CD4-positive, alpha-beta T cell treated with Interferon gamma for 1 hour (primary cell): ENCODE measurements at places on chromosomes 1 and 21.

DNA sequence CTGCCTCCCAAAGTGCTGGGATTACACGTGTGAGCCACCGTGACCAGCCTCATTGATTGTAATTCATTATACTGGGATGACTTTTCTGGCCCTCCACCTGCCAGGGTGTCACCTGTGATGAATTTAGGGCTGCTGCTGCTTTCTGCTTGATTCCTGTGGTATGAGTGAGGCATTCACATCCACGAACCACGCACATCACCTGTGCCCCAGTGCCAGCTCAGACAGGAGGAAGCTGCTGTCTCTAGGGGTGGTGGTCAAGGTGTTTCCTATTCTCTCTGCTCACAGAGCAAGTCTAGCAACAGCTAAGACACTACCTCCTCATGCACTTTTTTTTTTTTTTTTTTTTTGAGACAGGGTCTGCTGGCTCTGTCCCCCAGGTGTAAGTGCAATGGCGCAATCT, 12.3 kb upstream of the LDLRAD2 start:
- no peak for DNase-seq

- DNase-seq: no peak
Observed at GRCh38 chr1:202005958-202006357, 4.4 kb upstream of the ELF3 start.

DNA sequence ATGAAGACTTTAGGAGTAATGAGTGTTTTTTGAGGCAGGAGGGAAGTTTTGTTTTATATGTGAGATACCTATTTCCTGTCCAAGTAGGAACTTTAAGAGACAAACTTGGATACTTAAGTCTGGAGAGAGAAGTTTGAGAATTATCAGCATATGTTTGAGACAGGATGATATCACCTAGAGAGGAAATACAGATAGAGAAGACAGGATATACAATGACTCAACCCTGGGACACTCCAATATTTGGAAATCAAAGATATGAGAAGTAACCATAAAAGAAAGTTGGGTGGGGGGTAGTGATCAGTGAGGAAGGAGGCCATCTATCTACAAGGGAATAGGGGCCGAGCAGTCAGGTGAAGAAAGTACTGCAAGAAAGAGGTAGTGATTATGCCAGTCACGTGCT, 6.5 kb downstream of the LCE7A start:
- no peak for DNase-seq

DNA sequence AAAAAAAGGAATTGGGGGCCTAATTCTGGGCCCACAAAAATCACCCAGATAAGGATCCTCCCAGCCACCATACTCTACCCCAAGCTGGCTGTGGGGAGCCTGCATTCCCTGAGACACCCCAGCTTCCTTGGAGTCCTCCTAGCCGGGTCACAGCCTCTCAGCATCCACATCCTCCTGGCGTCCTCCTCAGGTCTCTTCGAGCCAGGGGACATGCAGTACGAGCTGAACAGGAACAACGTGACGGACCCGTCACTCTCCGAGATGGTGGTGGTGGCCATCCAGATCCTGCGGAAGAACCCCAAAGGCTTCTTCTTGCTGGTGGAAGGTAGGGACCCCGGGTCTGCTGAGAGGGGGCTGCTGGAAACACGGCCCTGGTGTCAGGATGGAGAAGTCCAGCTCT, 64.3 kb downstream of the ALPL start:
- DNase-seq: no peak

GRCh38 chr1:43284546-43285110, 753 bp downstream of the C1orf210 start:
- no peak for DNase-seq

DNA sequence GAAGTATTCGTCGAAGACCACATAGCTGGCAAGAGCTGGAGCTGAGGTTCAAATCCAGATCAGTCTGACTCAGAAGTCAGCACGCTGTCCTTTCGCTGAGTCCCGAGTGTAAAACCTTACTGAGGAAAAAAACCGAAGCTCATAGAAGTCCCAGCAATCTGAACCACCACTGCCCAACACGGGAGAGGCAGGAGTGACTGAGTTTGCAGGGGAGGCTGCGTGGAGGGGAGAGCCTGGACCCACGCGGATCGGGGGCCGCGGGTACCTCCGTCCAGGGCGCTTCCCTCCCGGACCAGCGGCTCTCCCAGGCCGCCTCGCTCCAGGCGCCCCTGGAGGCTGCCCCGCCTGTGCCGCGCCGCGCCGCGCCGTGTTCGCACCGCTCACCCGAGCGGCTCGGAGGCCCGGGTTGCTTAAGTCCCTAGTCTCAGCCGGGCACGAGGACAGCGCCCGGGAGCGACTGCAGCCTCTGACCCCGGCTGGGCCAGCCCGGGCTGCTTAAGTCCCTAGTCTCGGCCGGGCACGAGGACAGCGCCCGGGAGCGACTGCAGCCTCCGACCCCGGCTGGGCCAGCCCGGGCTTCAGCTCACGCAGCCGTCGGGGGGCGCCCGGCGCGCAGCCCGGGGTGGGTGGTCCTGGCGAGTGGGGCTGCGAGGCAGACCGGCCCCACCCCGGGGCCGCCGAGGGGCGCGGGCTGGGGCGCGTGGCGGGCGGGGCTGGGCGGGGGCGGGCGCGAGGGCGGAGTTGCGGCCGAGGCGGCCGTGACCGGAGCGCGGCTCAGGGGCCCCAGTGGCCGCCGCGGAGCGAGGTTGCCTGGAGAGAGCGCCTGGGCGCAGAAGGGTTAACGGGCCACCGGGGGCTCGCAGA, at the start of gene ADAMTSL4:
Gene ADAMTSL4, plus strand, starts transcription at position 777 of the 864 bp plus-strand sequence. CDS start 2,881 bp downstream, outside the sequence.
- DNase-seq: no peak

GRCh38 chr1:54940042-54940441, 40.4 kb upstream of the TMEM61 start:
- DNase-seq: no peak

DNA sequence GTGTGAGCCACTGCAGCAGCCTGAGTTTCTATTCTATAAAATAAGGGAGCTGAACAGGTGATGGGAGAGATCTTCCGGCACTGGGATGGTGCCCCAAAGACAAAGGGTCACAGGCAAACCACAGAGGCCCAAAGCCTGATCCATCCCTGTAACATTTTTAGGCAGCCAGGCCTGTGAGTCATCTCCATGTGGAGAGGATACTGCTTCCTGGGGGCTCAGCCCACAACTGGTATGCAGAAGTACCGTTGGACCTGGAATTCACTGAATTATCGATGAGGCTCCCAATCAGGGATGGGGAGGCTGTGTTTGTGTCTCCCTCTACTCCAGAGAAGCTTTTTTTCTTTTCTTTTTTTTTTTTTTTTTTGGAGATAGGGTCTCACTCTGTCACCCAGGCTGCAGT, 48.8 kb upstream of the WASF2 start:
- no peak for DNase-seq

GRCh38 chr1:94544706-94545490, 3.3 kb upstream of the F3 start:
- no peak for DNase-seq

- no peak for DNase-seq
Observed at GRCh38 chr21:44938772-44939531, 877 bp upstream of the SLX9 start.

- DNase-seq: no peak
Observed at GRCh38 chr1:997993-998744, 1.7 kb downstream of the HES4 start.

DNA sequence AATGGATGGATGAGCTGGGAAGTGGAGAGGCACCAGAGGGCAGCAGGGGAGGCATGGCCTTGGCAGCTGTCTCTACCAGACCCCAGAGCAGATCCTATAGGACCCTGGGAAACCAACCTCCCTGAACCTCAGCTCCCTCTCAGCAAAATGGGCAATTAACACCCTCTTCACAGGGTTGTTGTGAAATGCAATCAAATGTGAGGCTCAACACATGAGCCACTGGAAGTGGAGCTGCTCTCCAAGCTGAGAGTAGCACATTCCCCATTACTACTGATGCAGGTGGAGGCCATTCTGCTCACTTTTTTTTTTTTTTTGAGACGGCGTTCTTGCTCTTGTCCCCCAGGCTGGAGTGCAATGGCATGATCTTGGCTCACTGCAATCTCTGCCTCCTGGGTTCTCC, 6.5 kb upstream of the SYNC start:
- no peak for DNase-seq

DNA sequence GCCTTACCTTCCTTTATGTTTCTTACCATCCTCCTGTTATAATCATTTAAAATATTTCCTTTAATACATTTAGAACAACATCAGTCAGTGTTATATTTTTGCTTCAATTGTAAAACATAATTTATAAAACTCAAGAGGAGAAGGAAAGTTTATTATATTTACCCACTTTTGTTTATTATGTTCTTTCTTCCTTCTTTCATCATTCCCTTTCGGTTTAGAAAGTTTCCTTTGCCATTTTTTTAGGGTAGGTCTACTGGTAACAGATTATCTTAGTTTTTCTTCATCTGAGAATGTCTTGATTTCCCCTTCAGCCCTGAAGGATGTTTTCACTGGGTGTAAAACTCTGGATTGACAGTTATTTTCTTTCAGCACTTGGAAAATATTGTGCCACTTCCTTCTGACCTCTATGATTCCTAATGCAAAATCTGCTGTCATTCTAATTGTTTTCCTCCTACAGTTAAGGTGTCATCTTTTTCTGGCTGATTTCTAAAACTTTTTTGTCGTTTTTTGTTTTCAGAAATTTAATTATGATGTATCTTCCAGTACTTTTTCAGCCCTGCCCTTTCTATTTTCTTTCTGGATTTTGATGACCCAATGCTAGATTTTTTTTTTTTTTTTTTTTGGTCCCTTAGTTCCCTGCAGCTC, 25.0 kb downstream of the PTPN22 start:
- DNase-seq: no peak

GRCh38 chr1:222466150-222466865, 81.6 kb downstream of the HHIPL2 start:
- DNase-seq: no peak

- no peak for DNase-seq
Observed at GRCh38 chr1:113388621-113389358, 1.5 kb upstream of the MAGI3 start.

DNA sequence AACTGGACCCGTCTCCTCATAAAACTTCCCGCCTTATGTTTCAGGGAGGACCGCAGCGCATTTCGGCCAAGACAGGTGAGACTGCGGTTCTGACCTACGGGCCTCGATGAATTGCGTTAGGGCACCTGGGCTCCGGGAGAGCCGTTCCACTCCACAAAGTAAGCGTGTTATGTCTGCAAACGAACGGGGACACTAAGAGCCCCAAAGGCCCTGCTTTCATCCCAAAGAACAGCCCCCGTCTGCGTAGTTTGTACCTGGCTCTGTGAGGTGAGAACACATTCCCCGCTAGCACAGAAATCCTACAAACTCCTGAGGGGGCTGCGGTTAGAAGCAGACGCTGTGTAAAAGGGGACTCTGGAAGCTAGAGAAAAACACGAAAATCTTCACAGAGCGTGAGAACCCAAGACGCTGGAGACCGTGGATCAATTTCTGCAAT, 41.6 kb upstream of the PPIAL4F start:
- DNase-seq: no peak

DNA sequence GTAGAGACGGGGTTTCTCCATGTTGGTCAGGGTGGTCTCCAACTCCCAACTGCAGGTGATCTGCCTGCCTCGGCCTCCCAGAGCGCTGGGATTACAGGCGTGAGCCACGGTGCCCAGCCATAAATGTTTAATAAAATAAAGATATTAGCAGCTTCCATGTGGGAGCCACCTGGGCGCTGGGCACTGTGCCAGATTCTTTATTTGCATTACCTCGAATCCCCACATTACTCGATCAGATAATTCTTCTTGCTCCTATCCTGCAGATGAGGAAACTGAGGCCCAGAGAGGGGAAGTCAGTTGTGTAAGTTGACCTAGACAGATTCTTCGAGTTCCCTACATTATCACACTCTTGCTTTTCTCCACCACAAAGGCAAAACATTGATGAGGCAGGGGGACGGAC, 24.9 kb upstream of the TENT5B start:
- DNase-seq: no peak

- DNase-seq: no peak
Observed at GRCh38 chr1:167116174-167116573, 22.3 kb downstream of the STYXL2 start.

DNA sequence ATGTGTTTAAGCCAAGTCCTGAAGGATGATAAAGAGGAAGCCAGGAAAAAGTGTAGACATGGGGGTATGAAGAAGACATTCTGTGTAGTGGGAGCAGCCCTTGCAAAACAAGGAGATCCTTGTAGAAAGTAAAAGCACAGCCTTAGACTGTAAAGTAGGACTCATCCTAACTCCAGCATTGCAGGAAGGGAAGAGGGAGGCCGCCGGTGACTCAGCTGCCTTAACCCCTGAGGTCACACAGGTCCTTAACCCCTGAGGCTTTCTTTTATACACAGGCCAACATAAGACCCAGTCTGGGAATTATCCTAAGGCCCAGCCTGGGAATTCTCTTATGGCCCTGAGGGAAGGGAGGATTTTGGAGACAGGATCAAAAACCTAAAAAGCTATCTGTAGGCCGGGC, 18.0 kb downstream of the PGM1 start:
- DNase-seq: no peak

DNA sequence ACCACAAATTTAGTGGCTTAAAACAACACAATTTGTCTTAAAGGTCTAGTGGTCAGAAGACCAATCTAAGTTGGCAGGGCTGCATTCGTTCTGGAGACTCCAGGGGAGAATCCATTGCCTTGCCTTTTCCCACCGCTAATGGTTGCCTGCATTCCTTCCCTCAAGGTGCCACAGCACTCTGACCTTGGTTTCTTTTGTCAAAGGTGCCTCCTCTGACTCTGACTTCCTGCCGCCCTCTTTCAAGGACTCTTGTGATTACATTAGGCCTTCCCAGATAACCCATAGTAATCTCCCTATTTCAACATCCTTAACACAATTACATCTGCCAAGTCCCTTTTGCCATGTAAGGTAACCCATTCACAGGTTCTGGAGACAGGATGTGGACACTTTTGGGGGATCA, 145.3 kb downstream of the S1PR1 start:
- no peak for DNase-seq

GRCh38 chr1:41675401-41675800, 190.9 kb upstream of the EDN2 start:
- no peak for DNase-seq

- no peak for DNase-seq
Observed at GRCh38 chr1:223378754-223379153, 14.5 kb upstream of the CCDC185 start.

DNA sequence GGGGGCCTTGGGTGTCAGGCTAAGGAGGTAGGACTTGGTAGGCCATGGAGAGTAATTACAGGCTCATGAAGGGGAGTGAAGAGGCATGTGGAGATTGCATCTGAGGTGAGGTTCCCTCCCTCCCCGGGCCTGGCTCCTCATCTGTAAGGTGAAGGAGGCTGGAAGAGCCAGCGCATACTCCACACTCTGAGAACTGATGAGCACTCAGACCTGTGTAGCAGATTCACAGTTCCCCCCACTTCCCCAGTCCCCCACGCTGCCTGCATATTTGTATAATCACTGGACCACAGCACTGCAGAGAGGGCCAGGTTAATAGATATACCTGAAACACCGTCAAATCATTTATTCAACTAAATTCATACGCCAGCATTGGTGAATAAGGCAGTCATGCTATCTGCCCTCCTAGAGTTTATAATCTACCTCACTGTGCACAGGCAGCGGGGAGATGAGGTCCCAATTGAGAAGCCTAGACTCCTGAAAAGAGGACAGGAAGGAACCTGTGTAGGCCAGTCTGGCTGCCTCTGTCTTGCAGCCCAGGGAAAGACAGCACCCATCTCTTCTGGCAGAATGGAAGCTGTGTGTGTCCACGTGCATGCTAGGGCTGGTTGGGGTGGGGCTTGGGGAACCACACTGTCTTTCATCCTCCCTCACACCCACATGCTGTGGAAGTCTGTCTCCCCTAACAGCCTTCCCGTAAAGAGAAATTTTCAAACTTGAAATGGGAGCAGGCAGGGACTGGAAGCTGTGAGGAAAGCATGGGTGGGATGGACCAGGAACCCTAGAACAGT, 110.6 kb upstream of the ATP1A1 start:
- DNase-seq: no peak

GRCh38 chr1:113860891-113861290, 10.6 kb downstream of the PTPN22 start:
- no peak for DNase-seq

GRCh38 chr1:52237430-52237829, 95.5 kb downstream of the ZFYVE9 start:
- DNase-seq: no peak
